OCI-LY7 (cell line): ENCODE measurements at places on chromosomes 1 and 21.

DNA sequence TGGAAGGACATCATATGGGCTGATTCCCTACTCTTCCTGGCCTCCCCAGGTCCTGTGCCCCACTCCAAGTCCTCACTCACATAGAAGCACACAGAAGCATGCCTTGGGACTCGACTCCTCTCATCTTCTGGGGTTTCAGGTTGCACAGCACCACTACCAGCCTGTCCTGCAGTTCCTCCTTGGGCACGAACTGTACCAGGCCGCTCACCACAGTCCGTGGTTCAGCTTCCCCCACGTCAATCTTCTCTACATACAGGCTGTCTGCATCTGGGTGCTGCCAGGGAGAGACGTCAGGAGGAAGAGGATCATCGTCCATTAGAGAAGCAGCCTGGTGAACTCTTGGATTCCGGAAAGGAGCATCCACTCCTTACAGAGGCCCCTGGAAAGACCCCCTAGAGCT is 37.2 kb downstream of the YARS1 start:
- DNase-seq: no peak

GRCh38 chr1:113325022-113325421 is 65.3 kb upstream of the MAGI3 start:
- DNase-seq: no peak

- DNase-seq: no peak
These were observed 91.2 kb upstream of the KCNJ15 start for GRCh38 chr21:38165466-38166172.

- no peak for DNase-seq
These were observed 14.3 kb downstream of the SMG5 start for GRCh38 chr1:156268336-156268735.

DNA sequence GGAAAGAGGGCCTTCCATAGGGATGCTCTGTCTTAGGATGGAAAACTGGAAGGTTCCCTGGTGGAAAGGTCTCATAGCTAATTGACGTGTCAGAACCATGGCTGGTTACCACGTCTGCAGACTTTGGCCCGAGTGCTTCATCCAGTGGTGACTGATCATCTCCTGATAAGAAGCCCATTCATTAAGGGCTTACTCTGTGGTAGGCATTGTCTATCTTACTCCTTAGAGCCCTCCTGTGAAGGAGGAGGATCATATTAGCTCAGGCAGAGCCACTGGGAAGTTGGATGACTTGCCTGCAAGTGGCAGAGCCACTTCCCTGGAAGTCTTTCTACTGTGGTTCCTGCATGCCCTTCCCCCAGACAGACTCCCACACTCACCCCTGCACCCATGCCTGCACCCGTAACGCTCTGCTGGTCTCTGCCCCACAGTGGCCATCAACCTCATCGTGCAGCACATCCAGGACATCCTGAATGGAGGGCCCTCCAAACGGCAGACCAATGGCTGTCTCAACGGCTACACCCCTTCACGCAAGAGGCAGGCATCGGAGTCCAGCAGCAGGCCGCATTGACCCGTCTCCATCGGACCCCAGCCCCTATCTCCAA is 79.9 kb downstream of the UCK2 start:
- DNase-seq: no peak

GRCh38 chr1:30966690-30967369 is 58.3 kb upstream of the SDC3 start:
- no peak for DNase-seq

GRCh38 chr1:47164552-47164951 is 25.3 kb downstream of the PDZK1IP1 start:
- DNase-seq: no peak

- DNase-seq: no peak
These were observed at the start of gene ERRFI1 for GRCh38 chr1:8026153-8026975. Gene ERRFI1, minus strand, starts transcription at chr1:8026309. Its CDS starts 10,690 bp downstream, at chr1:8015619.

DNA sequence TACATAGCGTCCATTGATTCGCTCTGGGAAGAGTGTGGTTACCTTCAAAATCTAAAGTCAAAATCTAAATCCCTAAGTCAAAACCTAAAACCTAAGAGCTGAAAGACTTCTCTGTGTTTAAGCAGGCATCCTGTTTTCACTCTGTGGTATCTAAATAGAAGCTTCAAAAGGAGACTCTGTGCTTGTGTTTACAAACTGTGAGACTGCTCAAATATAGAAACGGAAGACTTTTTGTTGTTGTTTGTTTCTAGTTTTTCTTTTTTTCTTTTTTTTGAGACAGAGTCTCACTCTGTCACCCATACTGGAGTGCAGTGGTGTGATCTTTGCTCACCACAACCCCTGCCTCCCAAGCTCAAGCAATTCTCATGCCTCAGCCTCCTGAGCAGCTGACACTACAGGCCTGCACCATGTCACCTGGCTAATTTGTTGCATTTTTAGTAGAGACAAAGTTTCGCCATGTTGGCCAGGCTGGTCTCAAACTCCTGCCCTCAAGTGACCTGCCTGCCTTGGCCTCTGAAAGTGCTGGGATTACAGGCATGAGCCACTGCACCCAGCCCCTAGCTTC is 425.9 kb downstream of the SMYD3 start:
- DNase-seq: no peak

DNA sequence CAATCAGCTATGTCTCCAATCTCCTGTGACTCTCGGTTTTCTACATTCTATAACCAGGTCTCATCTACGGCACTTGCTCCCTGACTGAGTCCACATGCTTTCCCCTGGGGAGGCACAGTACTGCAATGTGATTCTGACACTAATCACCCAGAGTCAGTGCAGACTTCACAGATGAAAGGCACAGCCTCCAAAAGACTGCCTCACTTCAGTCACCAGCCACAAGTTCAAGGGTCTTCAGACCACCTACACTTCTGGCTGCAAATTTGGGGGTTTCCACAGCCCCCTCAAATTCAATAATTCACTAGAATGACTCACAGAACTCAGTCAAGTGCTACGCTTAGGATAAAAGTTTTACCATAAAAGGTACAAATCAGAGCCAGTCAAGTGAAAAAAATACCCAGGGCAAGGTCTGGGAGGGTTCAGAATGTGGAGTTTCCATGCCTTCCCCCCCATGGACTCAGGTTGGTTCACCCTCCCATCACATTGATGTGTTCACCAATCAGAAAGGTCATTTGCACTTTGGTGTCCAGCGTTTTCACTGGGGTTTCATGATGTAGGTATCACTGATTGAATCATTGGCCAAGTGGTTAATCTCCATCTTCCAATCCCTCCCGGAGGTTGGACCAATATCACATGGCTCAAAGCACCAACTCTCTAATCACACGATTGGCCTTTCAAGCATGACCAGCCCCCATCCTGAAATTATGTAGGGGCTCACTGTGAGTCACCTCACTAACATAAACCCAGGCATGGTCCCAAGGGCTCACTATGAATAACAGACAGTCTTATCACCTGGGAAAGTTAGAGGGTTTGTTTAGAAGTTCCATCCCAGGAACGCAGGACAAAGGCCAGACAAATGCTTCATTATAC is 182.9 kb upstream of the CAMK1G start:
- DNase-seq: no peak

DNA sequence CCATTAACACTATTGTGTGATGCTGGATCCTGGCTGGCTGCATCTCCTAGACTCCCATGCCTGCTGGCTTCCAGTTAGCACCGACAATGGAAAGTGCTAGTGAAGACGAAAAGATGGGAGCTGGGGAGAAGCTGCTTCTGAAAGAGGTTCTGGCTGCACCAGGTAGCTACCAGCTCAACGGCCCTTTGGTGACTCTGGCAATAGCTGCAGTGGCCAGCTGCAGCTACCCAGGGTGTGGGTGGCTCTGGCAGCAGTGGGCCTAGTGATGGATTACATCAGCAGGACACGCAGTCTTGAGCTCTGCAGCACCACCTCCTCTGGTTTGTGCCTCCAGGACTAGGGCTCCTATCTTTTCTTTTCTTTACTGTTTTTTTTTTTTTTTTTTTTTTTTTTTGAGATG is 662.6 kb downstream of the MATN1 start:
- no peak for DNase-seq

DNA sequence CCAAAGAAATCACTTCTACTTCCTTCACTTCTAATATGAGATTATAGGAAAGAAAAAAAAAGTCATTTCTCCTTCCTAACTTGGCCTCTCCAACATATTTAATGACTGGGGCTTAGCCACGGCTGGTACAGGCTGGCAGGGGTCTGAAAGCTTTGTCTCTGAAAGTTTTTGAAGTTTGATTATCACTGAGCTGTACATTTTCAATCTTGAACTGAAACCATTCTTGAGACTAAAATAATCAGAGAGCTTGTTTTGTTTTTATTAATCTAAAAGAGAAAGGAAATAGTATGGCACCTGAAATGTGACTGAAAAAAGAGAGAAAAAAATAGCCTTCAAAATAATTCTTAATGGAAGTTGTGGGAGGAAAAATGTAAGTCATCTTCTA is 3.8 kb upstream of the KRTAP19-8 start:
- DNase-seq: no peak

- DNase-seq: no peak
These were observed 42.3 kb downstream of the KRTAP10-1 start for GRCh38 chr21:44497703-44498126.

DNA sequence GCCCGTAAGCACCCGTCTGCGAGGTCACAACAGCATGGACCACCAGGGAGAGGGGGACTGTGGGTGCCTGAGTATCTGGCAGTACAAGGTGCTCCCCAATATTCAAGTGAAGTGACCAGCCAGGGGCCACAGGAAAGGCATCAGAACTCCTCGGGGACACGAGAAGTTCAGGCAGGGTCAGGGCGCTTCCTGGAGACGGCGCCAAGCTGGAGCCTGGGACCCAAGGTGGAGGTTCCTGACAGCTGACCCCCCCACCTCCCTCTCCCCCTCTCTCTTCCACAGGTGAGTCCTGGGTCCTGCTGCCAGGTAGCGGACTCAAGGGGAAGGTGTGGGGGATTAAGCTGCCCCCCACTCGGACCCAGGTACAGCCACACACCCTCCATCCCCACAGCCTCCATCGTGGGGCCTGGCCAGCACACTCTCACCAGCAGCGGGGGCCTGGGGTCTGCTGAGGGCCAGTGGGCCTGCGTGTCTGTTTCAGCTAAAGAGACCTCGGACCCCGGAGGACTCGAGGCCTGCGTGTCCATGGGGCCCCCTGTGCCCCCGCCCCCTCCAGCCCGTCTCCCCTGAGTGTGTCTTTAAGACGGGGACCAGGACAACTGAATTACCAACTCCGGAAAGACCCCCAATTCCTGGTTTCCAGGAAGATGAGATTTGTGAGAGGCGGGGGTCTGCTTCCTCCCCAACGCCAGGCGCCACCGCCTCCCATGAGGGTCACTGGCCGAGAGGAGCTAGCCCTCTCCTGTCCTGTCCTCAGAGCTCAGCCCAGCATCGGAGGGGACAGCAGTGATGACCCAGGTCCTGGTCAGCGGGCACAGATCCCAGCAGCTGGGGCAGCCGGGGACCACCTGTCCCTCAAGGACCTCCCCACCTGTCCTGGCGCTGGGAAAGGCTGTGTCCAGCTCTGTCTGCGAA is 6.2 kb downstream of the TNFRSF18 start:
- no peak for DNase-seq

- no peak for DNase-seq
These were observed 126.8 kb upstream of the DEPDC1 start for GRCh38 chr1:68623700-68624099.

DNA sequence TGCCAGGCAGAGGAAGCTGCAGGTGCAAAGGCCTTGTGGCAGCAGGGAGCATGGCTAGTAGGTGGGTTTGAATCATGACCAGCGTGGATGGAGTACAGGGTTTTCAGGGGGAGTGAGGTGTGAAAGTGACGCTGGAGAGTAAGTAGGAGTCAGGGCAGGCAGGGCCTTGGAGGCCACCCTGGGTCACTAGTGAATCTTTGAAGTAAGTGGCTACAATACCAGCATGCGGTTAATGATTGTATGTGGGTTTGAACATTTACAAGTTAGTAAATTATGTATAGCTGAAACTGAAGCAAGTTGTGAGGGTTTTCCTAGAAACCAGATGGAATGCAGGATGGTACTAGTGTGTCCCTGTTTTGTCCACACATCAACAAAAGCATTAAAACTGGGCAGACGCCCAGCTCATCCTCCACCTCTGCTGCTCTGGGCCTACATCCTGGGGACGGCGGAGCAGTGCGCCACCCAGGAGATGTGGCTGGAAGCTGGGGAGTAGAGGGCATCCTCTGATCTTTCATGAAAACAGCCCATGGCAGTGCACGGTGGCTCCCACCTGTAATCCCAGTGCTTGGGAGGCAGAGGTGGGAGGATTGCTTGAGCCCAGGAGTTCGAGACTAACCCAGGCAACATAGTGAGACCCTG is 41.2 kb upstream of the B3GALNT2 start:
- no peak for DNase-seq

DNA sequence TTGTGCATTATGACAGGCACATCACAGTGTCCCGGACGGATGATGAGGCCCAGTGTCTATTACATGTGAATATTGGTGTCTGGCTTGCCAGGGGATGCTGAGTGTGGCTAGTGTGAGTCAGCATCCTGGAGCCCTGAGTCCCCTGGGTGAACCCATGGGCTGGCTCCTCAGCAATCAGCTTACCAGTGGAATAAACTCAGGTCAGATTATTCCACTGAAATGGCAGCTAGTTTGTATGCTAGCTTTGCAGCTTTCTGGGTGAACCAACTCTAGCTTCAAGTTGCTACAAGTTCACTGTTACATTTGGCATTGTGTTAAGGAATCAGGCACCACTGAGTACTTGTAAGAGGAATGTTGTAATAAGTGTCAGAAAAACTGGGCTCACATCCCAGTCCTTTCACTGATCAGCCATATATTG is 23.9 kb upstream of the RPTN start:
- no peak for DNase-seq

- no peak for DNase-seq
These were observed 83.0 kb upstream of the AK4 start for GRCh38 chr1:65064981-65065380.

DNA sequence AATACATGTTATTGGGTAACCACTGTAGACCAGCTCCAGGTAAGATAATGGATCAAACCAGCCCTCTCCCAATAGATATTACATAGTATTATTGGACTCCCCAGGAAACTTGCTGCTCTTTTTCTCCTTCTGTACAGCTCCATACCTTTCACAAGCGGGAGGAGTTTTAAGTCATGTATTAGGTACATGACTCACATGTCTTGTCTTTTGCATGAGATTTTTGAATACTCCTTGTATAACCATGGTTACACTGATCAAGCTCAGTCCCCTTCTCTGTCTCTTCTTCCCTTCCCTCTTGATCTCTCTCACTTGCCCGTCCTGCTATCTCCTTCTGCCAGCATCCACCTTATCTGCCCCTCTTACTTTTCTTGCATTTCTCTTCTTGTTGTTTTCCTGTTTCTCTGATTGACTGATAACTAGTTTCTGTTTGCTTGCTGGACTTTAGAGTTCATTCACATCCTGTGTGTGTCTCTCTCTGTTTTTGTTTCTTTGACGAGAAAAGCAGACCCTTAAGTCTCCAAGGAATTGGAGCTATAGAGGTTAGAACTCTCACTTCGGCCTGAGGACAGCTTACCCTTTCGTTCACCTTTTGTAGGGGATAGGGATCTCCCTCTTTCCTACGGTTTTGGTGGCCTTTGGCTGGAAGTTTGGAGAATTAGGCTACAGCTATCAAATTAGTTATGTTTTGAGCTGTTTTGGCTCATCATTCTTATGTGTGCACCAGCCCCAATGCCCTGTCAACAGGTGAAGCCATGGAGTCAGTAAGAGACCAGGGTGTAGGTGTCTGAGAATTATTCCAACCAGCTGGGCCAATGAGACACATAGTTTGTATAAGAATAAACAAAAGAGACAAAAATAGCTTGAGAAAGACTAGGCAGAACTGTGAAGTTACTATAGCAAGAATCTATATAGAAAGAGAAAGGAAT is 49.0 kb upstream of the ASB17 start:
- DNase-seq: no peak
